ENCODE measurements at places on chromosomes 12 and 14.
A peak's percentile ranks its signal among the peaks of the same experiment; 100 is the strongest.

DNA sequence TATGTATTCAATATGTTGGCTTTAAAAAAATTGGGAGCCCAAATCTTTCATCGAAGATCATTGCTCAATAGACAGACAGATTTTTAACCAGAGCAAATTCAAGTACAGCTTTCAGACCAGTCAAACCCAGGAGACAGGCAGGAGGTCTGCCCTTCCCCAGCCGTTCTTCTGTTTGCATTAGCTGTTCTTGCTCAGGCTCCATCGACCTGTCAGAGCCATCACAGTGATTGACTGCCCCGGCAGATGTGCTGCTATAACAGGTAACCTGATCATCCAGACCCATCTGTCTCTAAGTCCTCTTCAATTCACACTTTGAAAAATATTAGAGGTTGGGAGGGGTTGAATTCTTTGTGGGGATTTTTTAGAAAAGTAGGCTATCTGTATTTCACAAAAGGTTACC, 453.5 kb downstream of the FOXG1 start:
- no peak for DNase-seq

DNA sequence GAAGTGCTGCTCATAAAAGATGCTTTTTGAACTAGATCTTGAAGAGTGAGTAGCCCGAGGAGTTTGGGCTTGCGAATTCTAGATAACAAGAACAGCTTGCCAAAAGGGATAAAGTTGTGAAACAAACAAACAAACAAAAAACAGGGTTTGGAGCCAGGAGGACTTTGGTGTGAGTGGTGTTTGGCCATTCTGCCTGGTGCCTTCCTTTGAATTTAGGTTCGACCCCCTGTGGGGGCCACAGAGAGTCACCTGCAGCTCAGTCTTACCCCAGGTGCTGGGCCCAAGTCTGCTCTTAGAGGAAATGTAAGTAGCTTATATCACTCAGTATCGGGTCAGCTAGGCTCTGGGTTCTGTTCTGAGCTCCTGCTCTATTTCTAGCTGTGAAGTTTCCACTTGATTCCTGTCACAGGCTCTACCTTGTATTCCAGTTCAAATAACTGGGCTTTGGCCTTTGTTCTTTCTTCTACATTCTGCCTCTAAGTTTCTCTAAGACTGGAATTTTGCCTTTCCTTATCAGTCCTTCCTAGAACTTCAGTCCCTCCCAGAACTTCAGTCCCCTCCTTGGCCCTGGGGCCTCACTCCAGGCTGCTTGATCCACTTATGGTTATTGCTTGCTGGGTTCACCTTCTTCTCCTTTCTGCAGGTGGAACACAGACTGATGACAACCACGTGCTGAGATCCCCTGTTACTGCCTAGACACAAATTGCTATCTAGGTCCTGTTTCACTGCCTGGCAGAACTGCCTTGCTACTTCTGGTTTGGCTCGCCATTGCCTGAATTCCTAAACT, 20.5 kb upstream of the DUSP6 start:
- no peak for DNase-seq

DNA sequence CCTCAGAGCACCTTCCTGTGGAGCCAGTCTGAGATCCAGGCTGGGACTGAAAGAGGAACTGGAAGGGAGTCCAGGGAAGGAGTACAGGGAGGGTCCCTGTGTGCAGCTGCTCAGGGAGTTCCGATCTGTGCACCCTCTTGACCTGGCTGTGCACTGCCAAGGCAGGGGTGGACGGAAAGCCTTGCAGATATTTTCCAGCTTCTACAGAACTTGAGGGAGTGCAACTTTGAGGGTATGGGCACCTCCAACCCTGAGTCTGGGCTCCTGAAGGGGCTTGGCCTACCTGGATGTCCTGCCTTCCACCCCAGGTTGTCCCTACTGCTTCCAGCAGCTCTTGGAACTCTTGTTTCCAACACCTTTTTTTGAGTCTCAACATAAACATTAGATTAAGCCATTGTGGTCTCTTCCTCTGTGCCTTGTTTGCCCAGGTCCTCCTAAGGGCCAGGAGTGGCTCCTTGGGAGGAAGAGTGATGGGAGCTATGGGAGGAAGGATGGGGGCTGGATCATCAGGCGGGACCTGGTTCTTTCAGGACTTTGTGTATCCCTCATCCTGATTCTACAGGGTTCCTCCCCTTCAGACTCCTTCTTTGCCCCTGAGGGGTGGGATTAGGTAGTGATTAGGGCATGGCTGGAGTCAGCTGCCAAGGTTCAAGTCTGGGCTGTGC, 3.5 kb downstream of the KRT7 start:
- no peak for DNase-seq

DNA sequence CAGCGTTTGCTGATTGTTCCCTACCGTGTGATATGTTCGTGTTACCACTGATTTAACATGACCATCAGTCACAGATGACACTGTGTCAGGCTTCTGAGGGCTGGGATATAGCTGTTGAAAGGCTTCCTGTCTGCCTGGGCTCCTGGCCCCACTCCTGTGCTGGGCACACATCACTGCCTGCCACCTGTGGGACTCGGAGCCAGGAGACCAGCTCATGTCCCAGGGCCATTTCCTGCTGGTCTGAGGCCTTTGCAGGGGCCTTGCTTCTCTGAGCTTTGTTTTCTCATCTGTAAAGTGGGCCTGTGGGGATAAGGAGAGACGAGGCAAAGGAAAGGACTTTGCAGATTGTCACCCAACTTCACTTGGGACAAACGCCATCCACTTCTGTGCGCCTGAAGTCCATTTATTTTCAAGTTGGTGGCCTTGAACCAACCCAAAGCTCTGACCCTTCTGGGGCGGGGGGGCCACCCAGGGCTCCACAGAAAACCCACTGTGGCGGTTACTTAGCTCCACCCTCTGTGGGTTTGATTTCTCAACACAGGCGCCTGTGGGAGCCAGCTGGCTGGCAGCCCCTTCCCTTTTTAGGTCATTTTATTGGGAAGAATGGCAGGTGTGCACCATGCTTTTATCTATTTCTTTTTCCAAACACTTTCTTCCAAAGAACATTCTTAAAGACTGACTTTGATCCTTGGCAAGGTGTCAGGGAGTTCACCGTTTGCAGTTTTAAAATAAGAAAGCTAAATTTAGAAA, 54.1 kb downstream of the BEGAIN start:
- no peak for DNase-seq

DNA sequence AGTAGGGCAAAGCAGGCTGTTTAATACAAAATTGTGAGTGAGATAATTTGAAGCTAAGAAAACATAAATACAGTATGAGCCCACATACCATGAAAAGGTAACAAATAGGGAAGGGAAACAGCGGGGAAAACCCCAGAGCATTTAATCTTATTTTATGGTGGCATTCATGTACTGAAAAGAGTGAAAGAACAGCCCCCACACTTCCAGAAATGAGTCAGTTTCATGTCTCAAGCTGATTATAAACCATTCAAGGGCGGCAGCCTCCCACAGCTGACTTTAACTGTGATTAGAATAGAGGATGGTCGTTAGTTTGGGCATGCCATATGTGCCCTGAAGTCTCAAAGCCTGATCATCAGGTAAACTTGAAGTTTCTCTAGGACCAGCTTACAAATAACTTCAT, 64.5 kb downstream of the FOXG1 start:
- DNase-seq: no peak

GRCh38 chr12:131752451-131752850, 41.6 kb downstream of the SFSWAP start:
- DNase-seq: no peak

GRCh38 chr14:87566991-87567390, 426.0 kb downstream of the GALC start:
- DNase-seq: no peak

DNA sequence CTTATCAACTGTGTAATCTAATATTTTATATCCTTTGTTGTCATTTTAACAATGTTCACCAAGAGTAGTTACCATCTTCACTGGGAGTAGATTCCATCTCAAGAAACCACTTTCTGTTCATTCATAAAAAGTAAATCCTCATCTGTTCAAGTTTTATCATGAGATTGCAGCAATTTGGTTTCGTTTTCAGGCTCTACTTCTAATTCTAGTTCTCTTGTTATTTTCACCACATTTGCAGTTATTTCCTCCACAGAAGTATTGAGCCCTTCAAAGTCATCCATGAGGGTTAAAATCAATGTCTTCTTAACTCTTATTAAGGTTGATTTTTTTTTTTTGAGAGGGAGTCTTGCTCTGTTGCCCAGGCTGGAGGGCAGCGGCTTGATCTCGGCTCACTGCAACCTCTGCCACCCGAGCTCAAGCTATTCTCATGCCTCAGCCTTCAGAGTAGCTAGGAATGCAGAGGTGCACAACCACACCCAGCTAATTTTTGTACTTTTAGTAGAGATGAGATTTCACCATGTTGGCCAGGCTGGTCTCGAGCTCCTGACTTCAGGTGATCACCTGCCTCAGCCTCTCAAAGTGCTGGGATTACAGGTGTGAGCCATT, 276.6 kb downstream of the ACSS3 start:
- DNase-seq: no peak

GRCh38 chr12:70982991-70983390, 62.5 kb upstream of the PTPRR start:
- no peak for DNase-seq

GRCh38 chr12:129550353-129550752, 353.5 kb downstream of the TMEM132D start:
- DNase-seq: no peak

- DNase-seq: peak; percentile 11
Measured at GRCh38 chr12:112828541-112828940, 37.0 kb downstream of the RPH3A start.

DNA sequence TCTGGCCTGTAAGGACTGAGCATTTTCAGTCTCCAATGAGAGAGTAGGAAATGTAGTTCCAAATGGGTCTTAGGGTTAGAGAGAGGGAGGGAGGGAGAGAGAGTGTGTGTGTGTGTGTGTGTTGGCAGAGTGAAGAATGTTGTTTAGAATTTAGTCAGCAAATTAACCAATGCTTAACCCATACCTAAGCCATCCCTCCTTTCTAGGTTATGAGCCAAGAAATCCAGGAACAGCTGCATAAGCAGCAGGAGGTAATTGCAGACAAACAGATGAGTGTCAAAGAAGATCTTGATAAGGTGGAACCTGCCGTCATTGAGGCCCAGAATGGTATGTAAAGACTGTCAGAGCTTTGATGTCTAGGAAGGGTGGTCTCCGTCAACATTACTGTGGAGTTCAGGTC, 56.9 kb downstream of the HSP90AA1 start:
- no peak for DNase-seq

Measured in NAMALWA (cell line).